T-cell (primary cell): ENCODE measurements at places on chromosomes 3 and 15.

- DNase-seq = no peak
These were observed 5.6 kb downstream of the KIF7 start for GRCh38 chr15:89649716-89650115.

GRCh38 chr15:57218826-57219576 is 157.3 kb upstream of the CGNL1 start:
- DNase-seq = no peak

DNA sequence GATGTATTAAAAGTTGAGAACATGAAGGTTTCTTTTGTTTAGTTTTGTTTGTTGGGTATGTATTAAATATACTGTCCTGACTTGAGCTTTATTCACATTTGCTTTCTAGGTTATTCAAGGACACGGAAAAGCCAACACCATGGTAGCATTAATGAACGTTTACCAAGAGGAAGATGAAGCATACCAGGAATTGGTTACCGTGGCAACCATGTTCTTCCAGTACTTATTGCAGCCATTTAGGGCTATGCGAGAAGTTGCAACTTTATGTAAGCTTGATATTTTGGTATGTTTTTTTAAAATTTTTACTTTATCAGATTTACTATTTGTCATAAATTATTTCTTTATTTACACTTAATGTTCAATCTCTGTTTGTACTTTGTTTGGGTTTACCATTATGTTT is 3.6 kb downstream of the WHAMM start:
- DNase-seq = no peak

DNA sequence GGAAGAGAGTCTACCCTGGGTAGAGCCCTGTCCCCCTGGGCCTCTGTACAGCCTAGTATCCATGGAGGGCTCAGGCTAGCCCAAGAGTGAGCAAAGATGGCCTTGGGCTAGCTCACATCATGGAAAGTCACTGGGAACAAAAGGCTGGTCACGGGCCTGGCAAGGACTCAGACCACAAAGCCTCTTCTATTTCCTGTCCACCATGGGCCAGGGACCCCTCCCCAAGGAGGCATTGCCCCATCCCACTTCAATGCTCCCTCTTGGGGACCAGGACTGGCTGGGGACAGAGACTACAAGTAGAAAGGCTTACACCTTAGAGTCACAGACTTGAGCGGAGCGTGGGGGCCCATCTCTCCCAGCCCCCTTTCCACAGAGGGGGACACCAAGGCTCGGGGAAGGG is 16.9 kb downstream of the DUSP7 start:
- DNase-seq = no peak

DNA sequence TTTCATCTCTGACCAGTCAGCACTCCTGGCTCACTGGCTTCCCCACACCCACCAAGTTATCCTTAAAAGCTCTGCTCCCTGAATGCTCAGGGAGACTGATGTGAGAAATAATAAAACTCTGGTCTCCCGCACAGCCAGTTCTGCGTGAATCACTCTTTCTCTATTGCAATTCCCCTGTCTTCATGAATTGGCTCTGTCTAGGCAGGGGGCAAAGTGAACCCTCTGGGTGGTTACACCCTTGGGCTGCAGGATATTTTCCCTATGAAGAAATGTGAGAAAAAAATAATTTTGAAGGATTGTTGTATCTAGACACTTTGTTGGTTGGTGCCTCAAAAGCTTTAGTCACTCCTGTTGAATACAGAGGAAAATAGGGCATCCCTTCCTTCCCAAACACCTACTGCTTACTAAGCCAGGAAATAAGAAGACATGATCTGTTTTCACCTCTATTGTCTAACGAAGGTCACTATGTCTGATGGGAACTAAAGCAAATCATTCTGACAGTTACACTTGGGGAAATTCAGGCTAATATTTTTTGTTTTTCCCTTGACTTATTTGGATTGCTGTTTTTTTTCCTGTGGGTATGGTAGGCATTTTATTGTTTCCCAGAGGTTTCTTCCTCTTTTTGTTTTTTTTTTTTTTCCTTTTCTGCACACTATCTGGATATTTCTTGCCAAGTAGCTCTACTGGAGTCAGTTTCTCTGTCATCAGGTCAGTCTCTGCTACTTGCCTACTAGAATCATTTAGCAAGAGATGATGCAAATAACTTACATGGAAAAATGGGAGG is 15.3 kb upstream of the TNFSF10 start:
- DNase-seq = no peak

DNA sequence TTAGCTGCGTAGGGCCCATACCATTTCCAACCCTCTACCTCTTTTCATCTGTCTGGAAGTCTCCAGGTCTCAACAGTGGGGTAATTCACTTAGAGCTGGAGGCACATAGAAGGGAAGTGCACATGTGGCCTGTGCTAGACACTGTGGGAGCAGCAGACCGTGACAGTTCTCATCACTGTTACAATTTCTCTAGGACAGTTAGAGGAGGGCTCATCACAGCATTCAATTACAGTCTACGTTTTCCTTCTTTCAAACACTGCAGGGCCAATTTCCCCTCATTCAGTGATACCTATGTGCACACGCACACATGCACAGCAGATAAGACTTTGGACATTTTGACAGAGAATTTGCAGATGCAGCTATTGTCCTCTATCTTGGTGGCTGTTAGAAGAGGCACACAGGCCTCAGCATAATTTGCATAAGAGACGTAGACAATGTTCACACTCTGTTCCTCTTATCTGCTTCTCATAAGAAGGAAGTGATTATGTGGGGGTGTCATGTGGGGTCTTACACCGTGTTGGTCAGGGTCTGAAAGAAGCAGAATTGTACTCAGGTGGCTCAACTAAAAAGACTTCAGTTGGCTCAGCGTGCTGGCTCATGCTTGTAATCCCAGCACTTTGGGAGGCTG is 12.6 kb upstream of the HRG start:
- no peak for DNase-seq

GRCh38 chr15:59801649-59802048 is 112.5 kb upstream of the BNIP2 start:
- DNase-seq = no peak

GRCh38 chr3:146970236-146970635 is 365.1 kb upstream of the PLSCR5 start:
- no peak for DNase-seq

DNA sequence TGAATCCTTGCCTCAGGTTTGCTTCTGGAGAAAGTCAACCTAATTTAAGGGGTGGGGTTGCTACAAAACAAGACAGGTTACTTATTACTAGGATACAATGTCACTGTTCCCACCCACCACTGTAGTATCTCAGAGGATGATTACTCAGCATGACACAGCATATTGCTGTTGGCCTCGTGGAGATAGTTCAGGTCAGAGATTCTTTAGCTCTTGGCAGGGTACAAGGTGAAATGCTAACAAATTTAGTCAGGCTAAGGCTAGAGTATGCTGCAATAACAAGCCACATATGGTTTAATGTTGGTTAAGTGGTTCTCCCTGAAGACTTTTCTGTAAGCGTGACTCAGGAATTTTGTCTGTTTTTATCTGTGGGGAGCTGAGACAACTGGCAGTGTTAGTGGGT is 161.8 kb downstream of the EDEM1 start:
- DNase-seq = no peak

GRCh38 chr15:101689901-101690300 is 34.4 kb downstream of the TARS3 start:
- DNase-seq = no peak

GRCh38 chr3:54563501-54564200 is 364.2 kb downstream of the LRTM1 start:
- DNase-seq = no peak

DNA sequence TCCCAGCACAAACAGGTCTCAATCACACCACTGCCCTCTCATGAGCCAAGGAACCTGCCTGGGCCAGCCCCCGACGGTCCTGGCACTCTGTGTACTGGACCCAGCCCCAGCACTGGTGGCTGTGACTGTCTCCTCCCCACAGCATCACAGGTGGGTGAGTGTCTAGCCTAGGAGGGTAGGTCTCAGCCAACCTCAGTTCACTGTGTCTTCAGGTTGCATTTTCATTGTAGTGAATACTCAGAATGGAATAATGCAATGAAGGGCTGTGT is 163.4 kb upstream of the NSMCE3 start:
- no peak for DNase-seq

DNA sequence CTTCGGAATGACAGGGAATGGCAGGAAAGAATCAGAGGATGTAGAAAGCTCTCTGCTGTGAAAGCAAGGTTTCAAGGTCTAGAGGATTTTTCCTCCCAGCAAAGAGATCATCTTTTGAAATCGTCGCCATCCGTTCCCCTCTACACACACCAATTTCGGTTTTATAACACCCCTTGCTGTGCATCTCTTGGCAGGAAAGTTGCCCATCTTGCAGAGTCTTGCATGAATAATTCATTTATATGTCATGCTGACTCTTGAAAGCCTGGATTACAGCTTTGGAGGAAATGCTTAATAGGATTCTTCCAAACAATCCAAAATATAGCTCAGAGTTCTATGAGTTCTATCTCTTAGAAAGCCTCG is 262.7 kb downstream of the CHL1 start:
- no peak for DNase-seq

- no peak for DNase-seq
These were observed 12.4 kb downstream of the USP4 start for GRCh38 chr3:49327485-49327884.

DNA sequence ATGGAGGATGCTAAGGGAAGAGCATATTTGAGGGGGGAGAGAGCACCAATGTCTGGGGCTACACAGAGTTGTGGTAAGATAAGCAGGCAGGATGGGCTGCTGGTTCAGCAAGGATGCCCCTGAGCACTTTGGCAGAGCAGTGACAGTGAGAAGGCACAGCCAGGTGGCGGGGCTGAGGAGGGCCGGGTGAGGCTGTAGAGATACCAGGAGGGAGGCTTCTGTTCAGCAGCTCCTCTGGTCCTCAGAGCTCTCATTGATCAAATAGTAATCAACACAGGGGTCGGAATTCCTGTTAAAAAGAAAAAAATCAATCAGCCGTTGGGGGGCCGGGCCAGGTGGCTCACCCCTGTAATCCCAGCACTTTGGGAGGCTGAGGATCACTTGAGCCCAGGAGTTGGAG is 11.5 kb upstream of the XIRP1 start:
- no peak for DNase-seq

DNA sequence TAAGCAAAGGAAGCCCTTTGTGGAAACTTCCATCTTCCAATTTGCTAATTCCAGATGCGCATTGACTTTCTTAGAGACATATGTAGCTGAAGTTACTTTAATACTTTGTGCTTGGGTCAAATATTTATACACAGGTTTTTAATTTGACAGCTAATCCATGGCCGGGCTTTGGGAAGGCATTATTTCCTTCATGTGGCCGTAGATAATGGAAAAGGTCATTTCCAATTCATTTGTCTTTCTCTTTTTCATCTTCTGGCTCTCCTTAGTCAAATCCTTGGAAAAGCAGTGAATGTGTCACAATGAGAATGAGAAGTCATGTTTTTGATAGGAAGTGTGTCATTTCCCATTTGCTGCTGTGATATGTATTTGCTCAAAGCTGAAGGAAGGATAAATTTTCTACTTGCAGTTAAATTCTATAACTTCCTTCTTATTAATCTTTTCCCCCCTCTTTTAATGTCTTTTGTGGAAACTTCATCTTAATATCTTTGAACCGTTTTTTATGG is 323.3 kb downstream of the CLSTN2 start:
- DNase-seq = no peak

- DNase-seq = no peak
These were observed 106.8 kb upstream of the CDIN1 start for GRCh38 chr15:36472672-36473071.

DNA sequence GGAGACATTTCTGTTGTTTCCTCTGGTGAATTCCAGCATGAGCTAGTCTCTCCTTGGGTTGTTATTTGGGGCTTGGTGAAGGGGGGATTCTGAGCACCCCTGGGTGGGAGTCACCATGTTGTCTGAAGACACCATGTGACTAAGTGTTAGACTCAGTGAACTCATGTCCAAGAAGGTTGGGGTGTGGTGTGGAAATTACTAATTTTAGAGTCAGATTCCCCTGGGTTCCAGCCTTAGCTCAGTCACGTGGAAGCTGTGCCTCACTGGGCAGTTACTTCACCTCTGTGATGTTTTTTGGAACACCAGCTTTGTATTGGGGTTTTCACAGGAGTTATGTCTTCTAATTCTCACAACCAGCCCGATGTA is 171.5 kb downstream of the RPLP1 start:
- no peak for DNase-seq

DNA sequence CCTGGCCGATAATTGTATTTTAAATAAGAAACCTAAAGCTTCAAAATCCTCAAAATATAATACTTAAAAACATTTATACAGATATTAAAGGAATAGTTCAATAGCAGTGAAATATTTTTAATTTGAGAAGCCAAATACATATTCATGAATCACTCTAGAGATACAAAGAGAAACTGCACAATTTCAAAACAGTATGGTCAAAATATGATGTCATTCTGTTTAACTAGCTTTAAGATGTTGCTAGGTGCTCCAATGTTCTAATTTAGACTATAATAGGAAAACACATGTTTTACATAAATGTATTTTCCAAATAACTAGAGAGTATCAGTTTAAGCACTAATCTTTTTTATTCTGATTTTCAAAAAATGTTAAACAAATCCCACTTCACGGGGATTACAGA is 10.3 kb upstream of the NRROS start:
- DNase-seq = no peak

DNA sequence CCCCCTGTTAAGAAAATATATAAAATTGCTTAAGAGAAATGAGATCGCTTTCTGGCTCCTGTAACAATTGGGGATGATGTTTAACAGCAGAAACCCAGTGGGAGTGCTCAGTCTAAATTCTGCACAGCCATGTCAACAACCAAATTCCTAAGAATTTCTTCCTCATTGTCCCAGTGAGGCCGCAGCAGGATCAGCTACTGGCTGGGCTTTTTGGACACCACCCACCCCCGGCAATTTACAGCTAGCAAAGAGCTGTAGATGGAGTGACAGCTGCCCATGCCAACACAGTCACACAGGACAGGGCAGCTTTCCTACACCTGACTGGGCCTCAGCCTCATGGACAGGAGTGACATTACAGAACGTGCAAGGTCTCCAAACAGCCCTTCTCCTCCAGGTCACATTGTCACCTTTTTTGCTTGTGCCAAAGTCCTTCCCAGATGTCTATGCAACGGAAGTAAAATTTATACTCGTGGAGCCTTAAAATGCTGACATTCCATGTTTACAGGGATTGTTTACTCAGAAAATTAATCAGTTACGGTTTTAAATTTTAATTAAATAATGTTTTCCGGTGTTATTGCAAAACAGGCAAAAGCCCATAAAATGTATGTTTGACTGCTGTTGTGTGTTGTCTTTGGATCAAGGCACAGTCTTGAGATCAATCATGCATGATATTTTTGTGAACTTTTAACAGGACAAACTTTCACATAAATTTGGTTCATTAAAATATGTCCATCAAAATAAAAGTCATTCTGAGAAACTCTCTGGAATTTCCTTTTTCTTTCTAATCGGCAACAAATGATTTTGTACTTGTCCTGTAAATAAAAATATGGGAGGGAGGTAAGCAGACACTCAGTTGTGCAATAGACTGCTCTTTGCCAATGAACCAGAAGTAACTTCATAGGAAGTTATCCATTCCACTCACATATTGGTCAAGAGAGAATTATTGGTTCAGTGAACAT is 943.2 kb downstream of the MCTP2 start:
- DNase-seq = no peak

GRCh38 chr15:69669446-69669845 is 216.8 kb downstream of the RPLP1 start:
- no peak for DNase-seq

- DNase-seq = no peak
These were observed 412.1 kb upstream of the DPH6 start for GRCh38 chr15:35958021-35958420.

- no peak for DNase-seq
These were observed 50.3 kb downstream of the SPATA12 start for GRCh38 chr3:57110798-57111197.
